ENCODE measurements at places on chromosomes 16 and 17.

GRCh38 chr17:17808706-17809432 is 27.9 kb downstream of the SREBF1 start:
- no peak for DNase-seq

- DNase-seq: no peak
Observed at GRCh38 chr16:14117051-14117450, 45.9 kb downstream of the MRTFB start.

DNA sequence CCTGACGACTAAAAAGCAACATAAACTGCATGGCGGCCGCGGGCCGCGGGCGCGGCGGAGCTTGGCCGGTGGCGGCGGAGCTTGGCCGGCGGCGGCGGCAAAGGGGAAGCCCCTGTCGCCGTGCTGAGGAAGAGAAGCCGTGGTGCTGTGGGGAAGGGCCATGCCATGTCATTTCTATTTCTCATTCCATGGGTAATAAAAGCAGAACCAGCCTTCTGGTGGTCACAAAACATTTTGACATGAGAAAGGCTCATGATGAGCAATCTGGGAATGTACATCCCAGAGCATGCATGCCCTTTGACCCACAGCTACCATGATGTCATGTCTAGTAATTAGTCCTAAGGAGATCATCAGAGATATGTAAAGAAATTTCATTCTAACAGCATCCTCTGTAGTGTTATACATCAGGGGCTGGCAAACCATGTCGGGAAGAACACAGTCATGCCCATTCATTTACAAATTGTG is 23.9 kb upstream of the HEATR6 start:
- DNase-seq: no peak

DNA sequence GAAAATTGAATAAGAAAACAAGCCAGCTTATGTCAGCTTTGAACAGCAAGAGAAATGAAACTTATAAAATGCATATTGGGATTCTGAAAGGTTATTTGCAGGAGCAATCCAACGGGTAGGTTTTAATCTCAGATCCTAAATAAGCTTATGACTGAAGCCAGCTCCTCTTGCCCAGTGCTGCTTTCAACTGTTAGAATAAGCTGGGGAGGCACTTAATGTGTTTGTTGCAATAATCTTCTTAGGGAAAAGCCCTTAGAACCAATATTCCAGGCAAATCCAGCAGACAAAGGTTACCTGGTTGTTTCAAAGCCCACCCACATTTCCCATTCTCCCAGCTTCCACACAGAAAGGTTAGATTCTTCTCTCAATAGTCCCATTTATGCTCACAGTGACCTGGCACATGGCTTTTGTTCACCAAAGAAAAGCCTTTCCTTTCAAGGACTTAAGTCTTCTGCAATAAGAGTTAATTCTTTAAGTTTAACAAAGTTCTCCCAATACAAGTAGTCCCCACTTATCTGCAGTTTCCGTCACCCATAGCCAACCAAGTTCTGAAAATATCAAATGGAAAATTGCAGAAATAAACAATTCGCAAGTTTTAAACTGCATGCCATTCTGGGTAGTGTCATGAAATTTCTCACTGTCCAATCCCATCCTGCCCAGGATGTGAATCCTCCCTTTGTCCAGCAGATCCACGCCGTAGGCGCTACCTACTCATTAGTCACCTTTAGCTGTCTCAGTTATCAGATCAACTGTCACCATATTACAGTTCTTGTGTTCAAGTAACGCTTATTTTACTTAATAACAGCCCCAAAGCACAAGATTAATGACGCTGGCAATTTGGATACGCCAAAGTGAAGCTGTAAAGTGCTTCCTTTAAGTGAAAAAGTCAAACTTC is 5.9 kb downstream of the TEX2 start:
- DNase-seq: no peak

GRCh38 chr16:85394456-85395206 is 218.5 kb upstream of the GSE1 start:
- DNase-seq: no peak

GRCh38 chr17:75064867-75065561 is 18.0 kb downstream of the KCTD2 start:
- DNase-seq: no peak

GRCh38 chr17:44901411-44901921 is 2.2 kb upstream of the EFTUD2 start:
- no peak for DNase-seq

DNA sequence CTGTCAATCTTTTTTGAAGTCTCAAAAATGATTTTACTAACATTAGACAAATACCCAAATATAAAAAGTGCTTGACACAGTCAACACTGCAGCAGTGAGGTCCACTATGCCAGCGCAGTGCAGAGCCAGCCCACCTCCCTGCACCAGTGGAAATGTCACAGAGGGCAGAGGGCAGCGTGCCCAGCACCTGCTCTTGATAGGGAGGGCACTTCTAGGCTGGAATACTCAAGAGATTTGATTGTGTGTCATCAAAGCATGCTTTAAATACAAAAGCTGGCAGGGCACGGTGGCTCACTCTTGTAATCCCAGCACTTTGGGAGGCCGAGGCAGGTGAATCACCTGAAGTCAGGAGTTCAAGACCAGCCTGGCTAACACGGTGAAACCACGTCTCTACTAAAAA is 136.0 kb downstream of the ANKRD11 start:
- no peak for DNase-seq

DNA sequence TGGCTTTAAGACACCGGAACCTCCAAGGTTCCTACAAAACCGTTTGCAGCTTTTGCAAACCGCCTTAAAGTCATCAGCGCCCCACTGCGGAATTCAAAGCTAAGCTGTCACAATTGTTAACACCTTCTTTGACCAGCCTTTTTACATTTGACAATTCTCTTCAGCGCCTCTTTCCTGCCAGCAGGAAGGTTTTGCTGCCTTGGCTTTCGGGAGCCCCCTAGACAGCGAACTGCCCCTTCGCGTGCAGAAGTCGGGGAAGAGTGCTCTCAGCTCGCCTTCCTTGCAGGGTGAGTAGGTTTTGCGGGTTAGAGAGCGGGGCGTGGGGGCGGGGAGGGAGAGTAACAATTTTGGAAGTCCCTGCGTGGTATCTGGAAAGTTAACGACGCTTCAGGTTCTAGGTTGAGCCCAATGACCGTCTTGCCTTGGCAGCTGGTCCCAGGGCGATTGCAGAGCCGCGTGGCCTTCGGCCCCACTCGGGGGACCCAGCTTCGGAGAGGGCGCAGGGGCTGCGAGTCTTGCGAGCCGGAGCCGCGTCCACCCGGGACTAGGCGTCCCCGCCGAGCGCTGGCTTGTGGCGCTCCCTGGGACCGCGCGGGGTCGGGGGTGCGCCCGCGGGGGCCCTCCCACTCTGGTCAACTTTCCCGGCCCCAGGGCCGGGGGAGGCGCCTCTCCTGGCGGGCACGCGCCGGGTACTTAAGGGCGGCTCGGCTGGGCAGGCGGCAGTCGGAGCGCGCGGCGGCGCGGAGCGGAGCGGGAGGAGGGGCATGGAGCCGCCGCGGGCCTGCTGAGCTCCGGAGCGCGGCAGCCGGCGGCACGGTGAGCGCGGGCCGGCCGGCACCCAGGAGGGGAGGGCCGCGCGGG is at the start of gene HAS3:
HAS3 (plus strand) TSS at position 153 of the 861 bp plus-strand sequence. CDS start 3,743 bp downstream, outside the sequence.
- no peak for DNase-seq

GRCh38 chr17:35819455-35819854 is 10.2 kb downstream of the TAF15 start:
- DNase-seq: no peak
